ENCODE measurements at places on chromosomes 12 and 14. TPM values are rescaled to one million over a fixed set of nuclear protein-coding genes. Genes with fewer than 3 reads are reported as not detected.

Gene TMEM229B
- 0.22 TPM for total RNA-seq

DNA sequence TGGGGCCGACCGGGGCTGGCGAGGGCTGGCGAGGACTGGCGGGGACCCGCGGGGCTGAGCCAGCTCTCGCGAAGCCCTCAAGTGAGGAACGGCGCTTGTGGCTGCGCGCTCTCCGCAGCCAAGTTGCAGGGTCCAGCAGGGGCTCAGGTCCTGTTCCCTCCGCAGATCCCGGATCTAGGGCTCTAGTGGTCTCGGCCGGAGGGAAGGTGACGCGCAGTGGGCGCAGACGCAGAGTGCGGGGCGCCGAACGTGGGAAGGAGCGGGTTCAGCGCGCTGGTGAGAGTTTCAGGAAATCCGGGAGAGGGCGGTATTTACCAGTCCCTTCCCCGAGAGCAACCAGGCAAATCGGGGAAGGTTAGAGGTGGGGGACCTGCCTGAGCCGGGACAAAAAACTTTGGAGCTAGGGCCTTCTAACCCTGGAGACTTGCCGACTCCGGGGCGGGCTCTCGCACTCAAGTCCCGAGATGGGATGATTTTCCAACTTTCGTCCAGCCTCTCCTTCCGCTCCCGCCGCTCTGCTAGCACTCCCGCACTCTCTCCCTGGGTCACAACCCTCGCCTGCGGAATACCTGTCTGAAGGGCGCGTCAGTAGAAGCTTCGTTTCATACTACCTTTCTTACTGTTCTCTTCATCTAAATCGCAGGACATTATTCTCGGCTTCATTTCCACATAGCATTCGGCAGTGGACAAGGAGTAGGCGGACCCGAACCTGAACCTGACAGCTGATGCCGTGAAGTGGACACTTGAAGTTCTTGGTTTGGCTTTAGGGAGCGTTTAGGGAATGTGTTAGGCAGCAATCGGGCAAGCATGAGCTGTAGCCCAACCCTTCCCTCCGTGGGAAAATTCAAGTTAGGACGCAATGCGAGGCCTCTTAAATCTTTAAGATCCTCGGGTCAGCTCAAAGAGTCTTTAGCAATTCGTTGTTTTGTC, 13.6 kb upstream of the PAX9 start:
- H3K4me3 ChIP-seq: peak overlapping the region; percentile 64
- H3K36me3 ChIP-seq: no peaks in the 10 kb centered on the region
- peak; percentile 83 for DNase-seq

DNA sequence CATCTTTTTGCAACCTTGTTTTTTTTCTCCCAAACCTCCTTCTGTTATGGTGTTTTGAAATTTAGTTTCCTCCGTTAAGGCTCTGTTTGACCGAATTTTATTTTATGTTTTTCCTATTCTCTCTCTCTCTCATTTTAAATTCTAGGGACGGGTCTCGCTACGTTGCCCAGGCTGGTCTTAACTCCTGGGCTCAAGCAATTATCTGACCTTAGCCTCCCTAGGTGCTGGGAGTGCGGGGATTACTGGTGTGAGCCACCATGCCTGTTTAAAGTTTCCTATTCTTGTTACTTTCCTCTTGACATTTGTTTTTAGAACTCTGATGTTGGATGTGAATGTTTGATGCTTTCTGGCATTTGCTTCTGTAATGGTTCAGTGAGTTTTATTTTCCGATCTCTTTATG, 1.0 kb downstream of the ZC3H14 start:
- H3K27me3 ChIP-seq: no peaks in the 10 kb centered on the region
- no peaks in the 10 kb centered on the region for H3K4me1 ChIP-seq
- DNase-seq: no peak
- H3K36me3 ChIP-seq: peaks cover 28% of the 10 kb centered on the region

DNA sequence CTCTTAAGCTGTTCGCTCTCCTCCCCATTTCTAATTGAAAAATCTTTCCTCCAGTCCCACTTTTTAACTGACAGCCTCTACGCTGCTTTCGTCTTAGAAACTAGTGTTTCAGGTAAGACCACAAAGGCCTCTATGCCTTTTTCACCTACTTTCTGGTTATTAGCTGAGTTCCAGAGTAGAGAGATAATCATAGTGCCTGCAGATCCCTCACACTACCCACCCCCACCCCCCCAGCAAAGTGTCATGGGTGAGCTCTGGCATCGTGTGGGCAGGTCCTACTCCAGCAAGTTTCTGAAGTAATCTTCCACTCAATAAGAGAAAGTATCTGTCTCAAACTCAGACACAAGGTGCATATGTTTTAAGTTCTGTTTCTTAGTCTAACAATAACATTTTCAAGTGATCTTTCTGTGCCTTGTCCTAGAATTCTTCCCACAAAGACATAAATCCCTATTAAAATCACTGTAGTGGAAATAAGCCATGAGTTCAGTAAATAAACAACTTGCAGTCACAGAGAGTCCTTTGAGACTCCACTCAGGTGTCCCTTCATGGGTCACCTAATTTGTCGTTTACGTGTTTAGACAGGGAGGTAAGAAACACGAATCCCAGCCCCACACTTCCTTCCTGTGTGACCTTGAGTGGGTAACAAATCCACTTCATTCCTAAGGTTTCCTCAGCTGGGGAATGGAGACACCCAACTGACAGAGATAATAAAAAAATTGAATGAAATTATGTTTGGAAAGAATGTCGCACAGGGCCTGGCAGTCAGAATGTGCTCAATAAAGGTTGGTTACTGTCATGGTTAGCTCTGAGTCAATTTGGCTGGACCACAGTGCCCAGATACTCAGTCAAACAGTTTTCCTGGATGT, 228.9 kb upstream of the CAND1 start:
- H3K36me3 ChIP-seq: no peaks in the 10 kb centered on the region
- no peaks in the 10 kb centered on the region for H3K27me3 ChIP-seq
- no peak for DNase-seq
- H3K27ac ChIP-seq: no peak overlapping the region

- no peak overlapping the region for H3K4me3 ChIP-seq
- no peak overlapping the region for H3K27ac ChIP-seq
- no peaks in the 10 kb centered on the region for H3K27me3 ChIP-seq
- DNase-seq: peak; percentile 89
- H3K4me1 ChIP-seq: peaks cover 2% of the 10 kb centered on the region
Observed at GRCh38 chr14:99628887-99629618, 15.9 kb upstream of the HHIPL1 start.

- no peak overlapping the region for H3K27ac ChIP-seq
- DNase-seq: no peak
- H3K27me3 ChIP-seq: no peaks in the 10 kb centered on the region
- H3K36me3 ChIP-seq: peaks cover 77% of the 10 kb centered on the region
Observed at GRCh38 chr12:53288322-53288721, 7.0 kb upstream of the PFDN5 start.

- no peaks in the 10 kb centered on the region for H3K27me3 ChIP-seq
- H3K36me3 ChIP-seq: no peaks in the 10 kb centered on the region
- no peak overlapping the region for H3K27ac ChIP-seq
- H3K4me3 ChIP-seq: no peak overlapping the region
- DNase-seq: no peak
Observed at GRCh38 chr12:47272412-47273190, 192.8 kb upstream of the AMIGO2 start.

Measured in H9 (cell line).